ENCODE measurements at places on chromosomes 6 and 20.

GRCh38 chr20:18847226-18847755 is 33.7 kb downstream of the SCP2D1 start:
- DNase-seq, result no peak

- no peak for DNase-seq
Observed at GRCh38 chr6:130779658-130780033, 47.6 kb upstream of the SMLR1 start.

- DNase-seq, result no peak
Observed at GRCh38 chr6:159100395-159101182, 55.8 kb upstream of the TAGAP start.

DNA sequence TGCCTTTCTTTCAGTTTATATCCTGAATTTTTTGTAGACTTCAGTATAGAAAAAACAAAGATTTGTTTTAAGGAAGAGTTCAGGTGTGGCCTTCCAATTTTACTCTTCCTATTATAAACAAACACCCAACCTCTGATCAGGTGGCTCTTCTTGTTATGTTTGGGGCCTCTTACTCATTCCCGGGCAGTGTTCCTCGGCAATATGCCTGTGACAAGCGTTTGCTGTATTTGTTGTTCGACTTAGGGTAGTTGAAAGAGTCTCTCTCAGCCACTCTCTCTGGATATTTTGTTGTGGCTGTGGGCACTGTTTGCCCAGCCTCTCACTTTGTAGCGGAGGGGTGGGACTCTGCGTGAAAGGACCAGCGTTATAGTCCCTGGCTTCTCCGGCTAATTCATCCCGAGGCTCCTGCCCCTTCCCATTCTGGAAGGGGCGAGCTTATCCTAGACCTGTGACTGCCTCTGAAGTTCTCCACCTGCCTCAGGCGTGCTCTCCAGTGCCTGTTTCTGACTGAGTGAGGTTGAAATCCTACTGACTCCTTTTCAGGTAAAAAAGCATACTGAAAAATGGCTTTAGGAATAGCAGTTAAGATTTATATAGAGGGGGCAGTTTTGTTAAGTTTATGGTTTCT is 97.4 kb downstream of the PLCB4 start:
- no peak for DNase-seq

DNA sequence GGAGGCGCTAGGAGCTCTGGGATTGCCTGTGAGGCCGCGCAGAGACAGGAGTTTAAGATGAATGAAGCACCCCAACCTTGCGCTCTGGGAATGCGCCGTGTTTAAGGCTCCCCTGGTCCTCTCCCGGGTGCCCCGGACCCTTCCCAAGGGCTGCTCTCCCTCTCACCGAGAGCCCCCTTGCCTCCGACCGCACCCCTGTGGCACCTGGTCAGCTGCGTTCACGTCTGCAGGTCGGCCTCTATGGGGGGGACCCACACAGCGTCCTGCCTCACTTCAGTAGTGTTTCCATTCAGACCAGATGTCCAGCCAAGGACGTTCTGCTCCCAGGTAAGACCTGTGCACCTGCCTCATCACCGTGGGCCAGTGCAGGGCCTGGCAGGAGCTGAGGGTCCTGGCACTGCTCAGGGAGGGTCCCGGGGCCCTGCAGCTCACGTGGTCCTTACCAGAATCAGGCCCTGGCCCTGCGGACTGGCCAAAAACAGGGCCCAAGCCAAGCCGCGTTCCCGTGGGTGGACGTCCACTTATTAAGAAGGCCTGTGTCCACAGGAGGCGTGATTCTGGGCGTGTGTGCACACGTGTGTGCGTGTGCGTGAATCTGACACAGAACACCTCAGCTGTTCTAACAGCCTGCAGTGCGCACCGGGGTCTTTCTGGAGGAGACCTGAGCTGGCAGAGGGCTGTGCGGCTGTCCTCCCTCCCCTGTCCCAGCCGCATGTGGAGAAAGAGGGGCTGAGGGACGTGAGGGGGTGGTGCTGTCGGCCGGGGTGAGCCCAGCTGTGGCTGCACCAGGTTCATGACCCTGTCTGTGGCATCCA is 79.9 kb upstream of the BHLHE23 start:
- no peak for DNase-seq

GRCh38 chr20:63706852-63707557 is 771 bp downstream of the ARFRP1 start:
- DNase-seq, result peak; percentile 29

DNA sequence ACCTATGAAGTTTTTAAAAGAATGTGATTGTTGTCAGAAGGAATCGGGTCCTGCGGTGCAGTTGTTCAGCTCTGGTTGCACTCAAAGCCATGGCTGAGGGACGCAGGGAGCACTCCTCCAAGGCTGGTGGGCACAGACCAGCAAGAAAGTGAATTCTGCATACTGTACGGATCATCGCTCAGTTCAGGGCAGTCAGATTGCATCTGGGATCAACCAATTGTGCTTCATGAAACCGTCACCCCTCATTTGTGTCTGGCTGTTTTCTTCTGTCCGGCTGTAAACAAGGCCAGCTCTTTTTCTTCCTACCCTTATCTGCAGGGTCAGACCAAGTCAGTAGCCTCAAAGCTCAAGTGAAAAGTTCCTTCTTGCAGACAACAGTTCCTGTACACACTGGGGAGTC is 478.3 kb downstream of the TFAP2A start:
- no peak for DNase-seq

GRCh38 chr20:40869218-40870147 is 159.1 kb upstream of the TOP1 start:
- DNase-seq, result no peak
